ENCODE measurements at places on chromosomes 3 and 15.
A peak's percentile ranks its signal among the peaks of the same experiment; 100 is the strongest.

DNA sequence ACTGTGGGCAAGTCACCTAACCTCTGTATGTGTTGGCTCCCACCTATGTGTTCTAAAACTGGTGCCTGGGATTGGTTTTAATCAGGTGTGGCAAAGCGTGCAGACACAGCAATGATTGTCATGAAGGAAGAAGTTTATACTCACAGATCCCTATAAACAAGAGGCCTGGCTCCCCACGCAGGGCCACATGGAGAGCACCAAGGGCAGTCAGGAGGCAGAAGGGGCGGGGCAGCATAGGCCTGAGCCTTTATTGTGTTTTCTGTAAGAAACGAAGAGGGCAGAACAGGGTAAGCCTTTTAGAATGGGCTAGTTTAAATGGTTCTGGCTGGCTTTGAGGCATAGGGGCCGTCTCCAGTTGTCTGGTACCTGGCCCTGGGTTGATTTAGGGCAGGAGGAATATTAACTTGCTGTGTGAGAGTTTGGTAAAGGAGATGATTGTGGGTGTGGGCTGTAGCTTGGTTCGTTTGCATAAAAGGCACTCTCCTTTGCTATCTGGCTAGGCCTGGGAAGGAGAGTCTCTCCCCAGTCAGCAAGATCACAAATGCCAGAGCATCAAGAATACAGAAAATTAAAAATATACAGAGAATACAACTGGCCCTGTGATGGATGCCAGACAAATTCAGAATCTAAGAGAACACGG is 2.2 kb upstream of the FBXW12 start:
- no peak for DNase-seq

GRCh38 chr3:100008081-100008698 is 106.1 kb downstream of the FILIP1L start:
- no peak for DNase-seq

- no peak for DNase-seq
Measured at GRCh38 chr3:3800685-3801493, 1.7 kb downstream of the LRRN1 start.

- DNase-seq = no peak
Measured at GRCh38 chr15:40736575-40736974, 18.5 kb downstream of the RMDN3 start.

DNA sequence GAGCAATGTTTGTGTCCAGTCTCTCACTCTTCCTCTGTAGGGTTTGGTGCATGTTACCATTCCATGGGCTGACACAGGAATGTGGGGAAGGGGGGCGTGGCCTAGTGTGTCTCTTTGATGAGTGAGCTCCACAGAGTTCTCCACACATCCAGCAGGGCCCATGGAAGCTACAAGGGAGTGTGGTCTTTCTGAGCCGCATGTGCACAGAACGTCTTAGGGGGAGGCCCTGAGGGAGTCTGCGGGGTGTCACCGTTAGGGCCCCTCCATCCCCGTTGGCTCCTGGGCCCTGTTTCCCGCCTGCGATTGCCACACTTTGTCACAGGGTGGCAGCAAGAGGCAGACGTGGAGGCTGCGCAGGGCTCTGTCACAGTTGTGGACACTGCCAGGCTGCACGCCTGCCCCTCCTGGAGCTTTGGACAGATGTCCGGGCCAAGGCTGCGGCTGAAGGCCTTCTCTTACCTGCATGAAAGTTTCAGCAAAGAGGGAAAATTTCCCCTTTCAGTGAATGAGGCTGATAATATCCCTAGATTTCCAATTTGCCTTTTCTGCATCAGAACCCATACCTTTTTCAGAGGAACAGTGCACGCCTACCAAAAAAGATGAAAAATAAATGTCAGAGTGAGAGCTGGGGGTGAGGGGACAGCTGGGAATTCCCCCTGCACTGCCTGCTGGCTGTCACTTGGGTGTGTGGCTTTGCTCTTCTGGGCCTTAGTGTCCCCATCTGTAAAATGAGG is 24.3 kb downstream of the CACNA2D3 start:
- peak; percentile 42 for DNase-seq

DNA sequence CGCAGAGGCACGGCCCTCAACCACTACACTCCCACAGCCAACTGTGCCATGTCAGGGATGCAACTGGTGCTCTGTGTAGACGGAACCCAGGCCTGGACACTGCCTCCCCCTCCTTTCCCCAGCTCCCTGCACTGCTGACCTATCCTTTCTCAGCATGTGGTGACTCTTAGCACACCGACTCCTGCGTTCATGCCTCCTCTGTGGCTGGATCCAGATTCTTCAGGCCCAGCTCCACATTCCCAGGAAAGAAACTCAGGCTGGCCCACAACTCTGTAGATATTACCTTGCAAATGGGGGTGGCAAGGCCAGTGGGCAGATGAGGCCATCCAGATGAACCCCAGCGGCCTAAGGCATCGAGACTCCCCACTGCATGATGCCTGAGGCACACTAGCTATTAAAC is 272.7 kb downstream of the OCA2 start:
- DNase-seq = no peak

DNA sequence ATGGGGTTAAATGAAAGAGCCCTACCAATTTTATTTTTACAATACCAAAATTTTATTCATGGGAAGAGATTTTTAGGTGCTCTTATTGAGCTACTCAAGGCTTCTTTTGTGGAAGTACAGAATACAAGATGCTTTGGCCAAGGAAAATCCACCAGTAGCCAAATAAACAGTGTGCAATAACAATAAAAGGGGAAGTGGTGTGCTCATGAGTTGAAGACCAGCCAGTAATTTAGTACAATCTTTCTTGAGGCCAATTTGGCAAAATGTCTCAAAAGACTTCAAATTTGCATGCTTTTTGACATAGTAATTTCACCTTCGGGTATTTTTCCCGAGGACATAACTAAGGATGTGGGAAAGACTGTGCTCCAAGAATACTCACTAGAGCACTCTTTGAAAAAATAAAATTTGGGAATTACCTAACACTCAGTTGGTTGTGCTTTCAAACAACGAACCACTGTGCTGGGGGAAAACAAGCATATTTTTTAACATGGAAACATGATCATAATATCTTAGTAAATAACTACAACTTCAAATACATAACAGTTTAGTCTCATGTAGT is 294.0 kb downstream of the DIPK2A start:
- no peak for DNase-seq

- DNase-seq = no peak
Measured at GRCh38 chr15:48596415-48596814, 49.1 kb downstream of the FBN1 start.

DNA sequence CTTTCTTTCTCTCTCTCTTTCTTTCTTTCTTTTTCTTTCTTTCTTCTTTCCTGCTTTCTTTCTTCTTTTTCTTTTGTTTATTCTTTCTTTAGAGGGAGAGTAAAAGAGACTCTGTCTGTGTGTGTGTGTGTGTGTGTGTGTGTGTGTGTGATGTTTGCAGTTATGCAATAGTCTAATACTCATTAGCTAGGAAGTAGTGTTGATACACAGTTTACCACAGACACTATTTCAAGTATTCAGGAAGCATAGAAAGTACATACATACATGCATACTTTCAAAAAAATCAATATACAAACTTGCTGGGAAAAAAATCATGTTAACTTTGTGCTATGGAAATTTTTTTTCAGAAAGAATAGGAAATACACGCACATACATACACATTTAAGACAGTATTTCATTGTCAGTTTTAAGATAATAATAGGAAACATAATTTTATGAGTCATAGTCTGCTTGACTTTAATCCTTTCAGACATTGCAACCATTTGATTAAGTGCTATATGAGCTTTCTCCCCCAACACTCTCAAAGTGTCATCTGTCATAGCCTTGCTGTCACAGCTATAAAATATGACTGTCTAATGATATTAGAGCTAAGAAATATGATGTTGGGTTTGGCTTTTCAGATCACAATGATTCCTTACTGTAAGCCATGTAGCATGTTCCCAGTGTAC is 74.9 kb upstream of the EPHA3 start:
- DNase-seq = no peak

DNA sequence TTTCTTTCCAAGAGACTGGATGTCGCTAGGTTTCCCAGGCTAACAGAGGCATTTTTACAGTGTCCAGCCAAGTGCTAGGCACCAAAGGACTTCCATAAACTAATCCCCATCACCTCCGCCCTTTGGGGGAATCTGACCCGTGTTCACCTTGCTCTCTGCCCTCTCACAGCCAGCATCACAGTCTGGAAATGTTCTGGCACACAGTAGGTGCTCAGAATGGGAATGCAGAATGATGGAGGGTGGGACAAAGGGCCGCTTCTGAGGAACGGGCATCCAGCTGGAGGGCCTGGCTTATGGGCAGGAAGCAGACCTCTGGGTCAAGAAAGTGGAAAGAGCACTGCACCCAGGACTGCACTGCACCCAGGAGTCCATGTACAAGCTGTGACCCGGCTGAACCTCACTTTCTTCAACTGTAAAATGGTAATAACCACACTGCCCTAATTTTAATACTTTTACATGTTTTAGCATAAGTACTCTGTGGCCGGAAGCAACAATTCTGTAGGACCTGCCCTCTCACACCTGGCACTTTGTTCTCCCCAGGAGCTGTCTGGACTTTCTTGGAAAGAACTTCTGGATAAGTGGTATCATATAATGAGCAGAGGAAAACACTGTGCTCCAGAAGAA is 901 bp upstream of the NMB start:
- no peak for DNase-seq

DNA sequence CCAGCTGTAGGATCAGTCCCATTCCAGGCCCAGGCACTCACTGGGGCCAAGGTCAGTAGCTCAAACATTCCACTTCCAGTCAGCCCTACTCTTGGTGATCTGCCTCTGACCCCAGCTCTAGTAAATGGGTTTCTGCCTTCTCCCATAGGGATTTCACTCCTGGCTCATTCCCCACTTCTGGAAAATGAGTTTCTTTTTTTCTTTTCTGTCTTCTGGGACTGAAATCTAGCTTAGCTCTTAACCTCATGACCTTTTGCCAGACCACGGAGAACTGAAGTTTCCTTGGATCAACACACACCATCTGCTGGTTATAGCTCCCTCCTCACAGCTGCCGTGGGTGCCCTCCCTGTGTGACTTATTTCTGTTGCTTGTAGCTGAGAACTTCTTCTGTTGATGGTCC is 21.3 kb downstream of the MME start:
- DNase-seq = no peak

DNA sequence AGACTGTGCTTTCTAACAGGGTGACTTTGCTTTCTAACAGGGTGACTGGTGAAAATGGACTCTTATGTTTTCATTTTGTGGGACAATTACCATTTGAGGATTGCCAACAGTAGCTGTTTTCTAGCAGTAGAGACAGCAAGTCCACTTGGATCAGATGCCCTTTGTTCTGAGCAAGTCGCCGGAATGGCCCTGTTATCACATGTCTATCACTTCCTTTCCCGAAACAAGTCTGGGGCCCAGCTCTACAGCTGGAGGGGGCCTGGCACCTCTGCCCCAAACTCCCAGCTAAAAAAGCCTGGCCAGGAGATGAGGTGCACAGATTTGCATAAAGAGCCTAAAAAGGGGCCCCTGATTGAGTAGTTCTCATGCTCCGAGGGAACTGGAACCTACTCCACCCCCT is 44.6 kb downstream of the THBS1 start:
- DNase-seq = no peak

DNA sequence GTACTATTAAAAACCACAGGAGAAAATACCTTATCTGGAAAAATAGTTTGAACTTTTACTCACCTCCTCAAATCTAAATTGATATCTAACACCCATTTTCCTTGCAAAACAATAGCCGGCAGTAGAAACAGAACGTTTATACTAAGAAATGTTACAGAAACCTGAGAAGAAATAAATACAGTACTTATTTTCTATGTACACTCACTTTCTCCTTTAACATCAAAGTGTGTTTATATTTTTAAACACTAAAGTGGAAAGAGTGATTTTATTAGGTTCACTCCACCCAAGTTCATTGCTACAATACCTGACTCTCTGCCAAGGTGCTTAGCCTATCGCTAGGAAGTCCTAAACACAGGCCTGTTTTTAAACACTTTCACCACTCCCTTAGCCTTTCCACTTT is 87.8 kb upstream of the TJP1 start:
- DNase-seq = no peak

DNA sequence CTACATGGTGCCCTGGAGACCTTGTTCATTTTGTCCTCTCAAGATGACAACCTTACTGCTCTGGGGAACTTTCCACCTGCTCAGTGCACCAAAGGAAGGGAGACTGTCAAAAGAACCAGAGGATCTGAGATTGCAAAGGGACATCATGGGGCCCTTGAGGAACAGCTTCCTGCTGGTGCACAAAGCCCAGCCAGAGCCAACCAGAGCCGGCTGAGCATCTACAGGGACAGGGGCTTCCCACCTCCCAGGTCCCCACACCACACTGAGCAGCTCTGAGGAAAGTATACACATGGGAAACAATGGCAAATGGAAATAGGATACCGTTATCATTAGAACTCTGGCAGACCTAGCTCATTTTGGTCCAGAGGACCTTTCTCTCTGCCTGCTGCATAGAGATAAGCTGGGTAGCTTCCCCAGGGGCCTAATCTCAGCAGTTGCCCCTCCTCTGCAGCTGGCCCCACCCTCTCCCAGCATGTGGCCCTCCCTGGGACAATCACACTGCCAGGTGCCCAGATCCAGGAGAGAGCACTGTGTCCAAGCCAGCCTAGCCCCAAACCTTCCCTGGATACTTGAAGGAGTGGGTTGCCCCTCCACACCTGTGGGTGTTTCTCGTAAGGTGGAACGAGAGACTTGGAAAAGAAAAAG is 123.4 kb upstream of the PRR20G start:
- DNase-seq = peak; percentile 70

GRCh38 chr3:131147534-131147933 is 120.9 kb downstream of the NEK11 start:
- no peak for DNase-seq

DNA sequence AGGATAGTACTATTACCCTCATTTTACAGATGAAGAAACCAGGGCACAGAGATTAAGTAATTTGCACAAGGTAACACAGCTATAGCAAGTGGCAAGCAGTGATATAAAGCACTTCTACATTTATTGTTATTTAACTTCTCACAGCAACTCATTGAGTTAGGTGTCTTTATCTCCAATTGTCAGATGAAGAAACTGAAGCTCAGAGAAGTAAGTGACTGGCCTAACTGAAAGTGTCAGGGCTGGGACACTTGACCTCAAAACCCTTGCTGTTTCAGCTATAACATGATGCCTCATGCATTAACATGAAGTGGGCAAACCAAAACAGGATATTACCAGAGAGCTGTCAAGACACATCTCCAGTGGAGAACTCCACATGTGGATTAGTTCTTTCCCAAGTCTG is 65.8 kb upstream of the LEKR1 start:
- no peak for DNase-seq

DNA sequence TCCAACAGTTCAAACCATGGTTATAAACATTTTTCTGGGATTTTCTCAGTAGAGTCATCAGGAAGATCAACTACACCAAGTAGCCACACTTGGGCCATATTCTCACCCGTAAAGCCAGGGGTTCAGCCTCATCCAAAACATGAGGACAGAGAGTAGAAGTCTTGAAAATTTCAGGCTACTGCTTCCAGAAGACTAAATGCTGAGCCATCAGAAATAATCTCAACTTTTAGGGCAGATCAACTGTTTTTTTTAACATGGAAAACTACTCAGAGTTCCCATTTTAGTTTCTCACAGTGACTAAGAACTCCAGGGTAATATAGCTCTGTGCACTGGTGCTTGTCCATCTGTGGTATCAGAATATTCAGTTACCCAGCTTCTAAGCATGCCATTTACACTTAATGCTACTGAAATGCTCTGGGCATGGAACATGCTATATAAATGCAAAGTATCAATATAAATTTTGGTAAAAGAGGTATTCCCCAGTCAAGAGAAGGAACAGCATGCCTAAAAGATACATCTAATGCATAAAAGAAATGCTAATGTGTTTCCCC is 300.1 kb upstream of the LRRN1 start:
- no peak for DNase-seq

Measured in NCI-H345 (cell line).